ENCODE measurements at places on chromosomes 1 and 21. TPM values are rescaled to one million over a fixed set of nuclear protein-coding genes. Genes with fewer than 3 reads are reported as not detected.

DNA sequence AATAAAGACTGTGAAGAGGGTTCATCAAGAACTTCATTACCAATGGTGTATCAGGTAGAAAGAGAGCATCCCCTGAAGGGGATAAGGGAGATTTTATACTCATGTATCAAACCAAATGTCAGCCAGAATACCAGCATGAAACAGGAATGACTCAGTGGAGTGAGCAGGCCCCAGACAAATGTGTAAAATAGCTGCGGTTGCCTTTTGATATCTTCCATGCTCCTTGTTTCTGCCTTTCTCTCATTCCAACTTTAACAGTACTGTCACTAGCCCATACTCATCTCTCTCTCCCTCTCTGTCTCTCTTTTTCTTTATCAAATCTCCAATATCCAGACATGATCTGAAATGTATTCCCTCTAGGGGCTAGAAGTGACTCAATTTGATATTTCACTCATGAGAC, 47.8 kb downstream of the GPR88 start:
- no peak overlapping the region for H3K27ac ChIP-seq
- DNase-seq, result no peak
- no peaks in the 10 kb centered on the region for H3K36me3 ChIP-seq
- H3K4me3 ChIP-seq, result no peak overlapping the region

DNA sequence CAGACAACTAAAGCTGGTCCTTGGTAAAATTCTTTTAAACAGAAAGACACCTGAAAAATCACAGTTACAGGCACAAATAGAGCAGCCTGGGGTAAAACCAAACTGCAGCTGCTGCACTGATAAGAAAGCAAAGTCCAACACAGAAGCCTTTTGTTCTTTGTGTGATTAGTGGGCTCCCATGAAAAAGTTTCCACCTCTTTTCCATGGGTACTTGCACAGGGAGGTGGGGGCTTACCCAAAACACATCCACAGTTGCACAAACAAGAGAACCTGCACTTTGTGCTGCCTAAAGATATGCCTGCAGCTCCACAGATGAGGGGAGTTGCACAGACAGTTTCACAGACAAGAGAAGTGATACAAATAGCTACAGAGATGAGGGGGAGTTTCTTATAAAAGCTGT, 106.7 kb upstream of the SLC5A9 start:
- no peak overlapping the region for H3K4me3 ChIP-seq
- no peak overlapping the region for H3K27ac ChIP-seq
- no peaks in the 10 kb centered on the region for H3K36me3 ChIP-seq
- no peaks in the 10 kb centered on the region for H3K4me1 ChIP-seq
- DNase-seq, result no peak
- peaks cover 7% of the 10 kb centered on the region for H3K27me3 ChIP-seq

DNA sequence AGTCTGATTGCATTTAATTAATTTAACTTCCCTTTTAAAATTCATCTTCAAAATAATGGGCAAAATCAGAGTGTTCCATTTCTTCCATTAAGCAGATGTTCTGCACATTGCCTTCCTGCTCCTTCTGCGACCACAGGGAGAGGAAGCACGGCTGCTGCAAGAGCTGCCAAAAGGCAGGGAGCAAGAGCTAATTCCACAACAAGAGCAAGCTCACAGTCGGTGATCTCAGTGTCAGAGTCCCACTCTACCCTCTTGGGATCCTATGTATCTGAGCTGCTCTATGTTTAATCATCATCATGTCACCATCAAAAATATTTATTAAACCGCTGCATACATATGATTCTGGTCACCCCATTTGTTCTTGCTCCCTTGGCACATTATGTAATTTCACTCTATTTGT, 255.3 kb upstream of the CAMK1G start:
- no peak overlapping the region for H3K4me3 ChIP-seq
- H3K36me3 ChIP-seq, result no peaks in the 10 kb centered on the region
- DNase-seq, result no peak
- H3K4me1 ChIP-seq, result no peaks in the 10 kb centered on the region
- H3K27ac ChIP-seq, result no peak overlapping the region

- no peaks in the 10 kb centered on the region for H3K4me1 ChIP-seq
- no peak overlapping the region for H3K4me3 ChIP-seq
- no peak for DNase-seq
- H3K27ac ChIP-seq, result no peak overlapping the region
These were observed 210.4 kb downstream of the KCNK2 start for GRCh38 chr1:215292932-215293331.

DNA sequence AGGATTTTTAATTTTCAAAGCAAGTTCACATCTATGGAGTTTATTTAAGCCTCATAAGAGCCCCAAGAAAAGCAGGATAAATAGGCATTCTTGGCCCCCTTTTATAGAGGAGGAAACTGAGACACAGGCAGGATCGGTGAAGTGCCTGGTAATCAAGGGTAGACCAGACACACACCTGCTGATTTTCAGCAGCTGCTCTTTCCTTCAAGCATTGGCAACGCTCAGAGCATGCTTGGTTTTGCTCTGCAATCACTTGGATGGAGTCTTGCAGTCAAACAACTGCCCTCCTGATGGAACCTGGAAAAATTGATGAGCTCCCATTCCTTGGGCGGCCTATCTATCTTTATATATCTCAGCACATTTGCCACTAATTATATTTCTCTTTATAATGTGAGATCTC, 478.9 kb upstream of the CAMK1G start:
- H3K36me3 ChIP-seq, result no peaks in the 10 kb centered on the region
- no peak overlapping the region for H3K4me3 ChIP-seq
- peaks cover 11% of the 10 kb centered on the region for H3K27me3 ChIP-seq
- H3K27ac ChIP-seq, result no peak overlapping the region

- no peak overlapping the region for H3K27ac ChIP-seq
- no peak overlapping the region for H3K4me3 ChIP-seq
- H3K4me1 ChIP-seq, result peaks cover 20% of the 10 kb centered on the region
- no peak for DNase-seq
- no peaks in the 10 kb centered on the region for H3K27me3 ChIP-seq
- H3K36me3 ChIP-seq, result peaks cover 52% of the 10 kb centered on the region
These were observed 207.0 kb downstream of the PTPRC start for GRCh38 chr1:198845851-198846250.

- H3K4me1 ChIP-seq, result peaks cover 20% of the 10 kb centered on the region
- no peaks in the 10 kb centered on the region for H3K36me3 ChIP-seq
- DNase-seq, result no peak
- no peak overlapping the region for H3K4me3 ChIP-seq
These were observed 3.9 kb downstream of the INKA2 start for GRCh38 chr1:111735321-111735720.

DNA sequence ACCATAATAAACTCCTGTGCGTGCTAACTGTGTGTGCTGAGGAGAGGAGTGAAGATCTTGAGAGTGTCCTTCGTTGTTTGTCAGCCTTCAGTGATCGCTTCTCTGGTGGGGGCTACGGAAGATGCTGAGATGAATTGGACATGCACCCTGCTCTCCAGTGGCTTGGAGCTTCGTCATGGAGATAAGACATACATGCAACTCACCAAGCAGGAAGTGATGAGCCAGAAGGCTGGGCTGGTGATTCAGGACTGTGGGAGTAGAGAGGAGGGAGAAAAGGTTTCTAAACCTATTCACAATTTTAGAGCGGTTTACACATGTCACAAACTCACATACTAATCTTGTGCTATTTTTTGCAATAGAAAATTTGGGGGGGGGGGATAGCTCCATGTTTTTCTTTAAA, 128.9 kb upstream of the ADAR start:
- H3K4me3 ChIP-seq, result no peak overlapping the region
- peaks cover 49% of the 10 kb centered on the region for H3K27me3 ChIP-seq
- H3K4me1 ChIP-seq, result no peaks in the 10 kb centered on the region
- no peak overlapping the region for H3K27ac ChIP-seq
- no peak for DNase-seq

DNA sequence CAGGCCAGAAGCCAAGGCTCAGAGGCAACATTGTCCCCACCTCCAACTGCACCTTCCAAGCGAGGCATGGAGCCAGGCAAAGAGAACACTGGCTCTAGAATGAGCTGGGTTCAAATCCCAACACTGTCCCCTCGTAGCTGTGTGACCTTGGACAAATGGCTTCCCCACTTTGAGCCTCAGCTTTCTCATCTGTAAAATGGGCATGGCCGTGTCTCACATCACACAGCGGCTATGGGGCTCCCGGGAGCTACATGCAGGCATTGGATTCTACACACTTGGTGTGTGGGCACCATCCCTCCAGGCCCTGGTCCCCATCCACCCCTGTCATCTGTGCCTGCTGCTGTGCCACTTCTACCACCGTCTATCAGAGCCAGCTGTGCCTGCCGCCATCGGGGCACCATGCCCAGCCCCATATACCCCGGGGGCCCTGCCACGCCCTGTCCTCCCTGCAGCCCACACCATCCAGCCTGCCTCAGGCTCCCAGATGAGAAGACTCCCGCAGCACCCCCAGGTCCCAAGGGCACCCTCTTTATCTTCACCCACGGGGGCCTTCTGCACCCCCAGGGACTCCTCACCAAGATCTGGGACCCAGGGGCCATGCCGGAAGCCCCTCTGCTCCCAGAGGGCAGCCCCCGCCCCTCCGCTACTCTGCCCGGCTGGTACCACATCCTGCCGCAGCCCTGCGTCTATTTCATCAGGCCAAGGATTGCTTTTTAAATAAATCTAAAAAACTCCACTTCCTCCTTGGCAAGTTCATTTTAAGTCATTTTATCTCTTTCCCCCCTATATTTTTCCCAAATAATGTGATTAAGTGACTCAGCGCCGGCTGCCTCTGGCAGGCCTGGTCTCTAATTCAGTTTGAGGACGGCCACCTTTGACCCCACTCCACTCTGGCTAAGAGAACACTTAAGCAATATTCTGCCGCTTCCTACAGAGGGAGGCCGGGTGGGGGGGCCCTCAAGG, 107.8 kb upstream of the TARDBP start:
- H3K36me3 ChIP-seq, result no peaks in the 10 kb centered on the region
- H3K27ac ChIP-seq, result no peak overlapping the region
- no peak for DNase-seq

- H3K36me3 ChIP-seq, result peaks cover 21% of the 10 kb centered on the region
- H3K27ac ChIP-seq, result peak overlapping the region; percentile 98
- peaks cover 47% of the 10 kb centered on the region for H3K4me1 ChIP-seq
- DNase-seq, result no peak
- H3K27me3 ChIP-seq, result no peaks in the 10 kb centered on the region
- H3K4me3 ChIP-seq, result peak overlapping the region; percentile 87
These were observed 1.1 kb downstream of the SERBP1 start for GRCh38 chr1:67429011-67429527.

DNA sequence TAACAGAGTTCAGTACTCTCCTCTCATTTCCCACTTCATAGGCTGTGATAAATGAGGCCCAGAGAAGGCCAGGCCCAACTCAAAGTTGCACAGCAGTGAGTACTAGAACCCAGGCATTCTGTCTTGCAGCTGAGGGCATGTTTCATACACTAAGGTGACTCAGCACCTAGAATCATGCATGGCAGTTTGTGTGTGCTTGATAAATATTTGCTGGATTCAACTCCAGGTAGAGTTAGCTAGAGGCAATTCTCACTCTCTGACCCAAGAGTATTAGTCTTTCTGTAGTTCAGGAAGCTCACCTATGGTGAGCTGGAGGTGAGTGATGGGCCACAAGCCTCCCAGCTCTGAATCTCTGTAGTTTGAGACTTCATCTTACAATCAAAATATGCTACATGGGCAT, 10.7 kb downstream of the NKAIN1 start:
- peaks cover 7% of the 10 kb centered on the region for H3K27me3 ChIP-seq
- no peaks in the 10 kb centered on the region for H3K36me3 ChIP-seq
- no peak overlapping the region for H3K27ac ChIP-seq
- no peaks in the 10 kb centered on the region for H3K4me1 ChIP-seq
- no peak for DNase-seq

DNA sequence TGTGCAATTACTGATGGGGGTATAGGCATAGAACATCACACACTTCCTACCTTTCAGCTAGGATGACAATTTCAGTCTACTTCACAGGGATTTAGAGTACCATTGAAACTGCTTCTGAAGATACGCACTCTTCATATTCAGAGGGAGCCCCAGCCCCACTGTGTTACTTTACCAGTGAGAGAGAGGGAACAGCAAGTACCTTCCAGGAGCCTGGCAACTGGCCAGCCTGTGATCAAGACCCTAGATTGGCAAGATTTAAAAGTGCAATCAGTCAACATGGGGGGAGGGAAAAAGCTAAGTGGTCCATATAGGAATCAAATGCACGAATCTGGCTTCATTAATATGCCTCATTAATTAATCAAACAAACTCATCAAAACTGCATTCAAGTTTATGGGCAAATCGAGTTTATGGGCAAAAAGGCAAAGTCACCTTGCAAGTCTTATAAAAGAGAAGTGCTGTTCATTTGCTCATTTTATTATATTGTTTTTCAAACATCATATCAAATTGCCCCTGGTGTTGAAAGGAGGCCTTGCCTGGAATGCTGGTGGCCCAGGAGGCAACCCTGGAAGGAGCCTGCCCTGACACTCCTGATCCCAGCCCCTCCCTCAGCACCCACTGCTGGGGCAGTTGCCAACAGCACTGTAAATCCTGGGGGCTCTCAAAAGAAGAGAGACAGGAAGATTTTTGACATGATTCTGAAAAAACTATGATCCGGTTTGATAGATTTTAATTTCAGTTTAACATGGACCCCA, 184.9 kb upstream of the DPT start:
- no peaks in the 10 kb centered on the region for H3K36me3 ChIP-seq
- DNase-seq, result no peak
- no peaks in the 10 kb centered on the region for H3K4me1 ChIP-seq
- no peak overlapping the region for H3K4me3 ChIP-seq

GRCh38 chr1:10601342-10602070, 126.8 kb downstream of the PEX14 start:
- no peak overlapping the region for H3K4me3 ChIP-seq
- no peaks in the 10 kb centered on the region for H3K27me3 ChIP-seq
- H3K36me3 ChIP-seq, result peaks cover 5% of the 10 kb centered on the region
- no peak overlapping the region for H3K27ac ChIP-seq
- no peak for DNase-seq

SPRR1B gene
- not detected for total RNA-seq

RORC gene
- not detected for total RNA-seq

CCDC27 gene
- total RNA-seq, result not detected

FUCA1 gene
- 16.4 TPM for total RNA-seq

SPRR2G gene
- total RNA-seq, result not detected

SLC35F3 gene
- total RNA-seq, result not detected

RBBP5 gene
- 14.7 TPM for total RNA-seq

CLEC20A gene
- total RNA-seq, result not detected

DNALI1 gene
- 10.5 TPM for total RNA-seq
